Mucosa of gallbladder (tissue), 1 donor: ENCODE measurements at places on chromosomes 2 and 18. TPM values are rescaled to one million over a fixed set of nuclear protein-coding genes. Genes with fewer than 3 reads are reported as not detected.
A peak's percentile ranks its signal among the peaks of the same experiment; 100 is the strongest.

GRCh38 chr2:121080013-121080772, 204.8 kb downstream of the TFCP2L1 start:
- DNase-seq = peak; percentile 55

DNA sequence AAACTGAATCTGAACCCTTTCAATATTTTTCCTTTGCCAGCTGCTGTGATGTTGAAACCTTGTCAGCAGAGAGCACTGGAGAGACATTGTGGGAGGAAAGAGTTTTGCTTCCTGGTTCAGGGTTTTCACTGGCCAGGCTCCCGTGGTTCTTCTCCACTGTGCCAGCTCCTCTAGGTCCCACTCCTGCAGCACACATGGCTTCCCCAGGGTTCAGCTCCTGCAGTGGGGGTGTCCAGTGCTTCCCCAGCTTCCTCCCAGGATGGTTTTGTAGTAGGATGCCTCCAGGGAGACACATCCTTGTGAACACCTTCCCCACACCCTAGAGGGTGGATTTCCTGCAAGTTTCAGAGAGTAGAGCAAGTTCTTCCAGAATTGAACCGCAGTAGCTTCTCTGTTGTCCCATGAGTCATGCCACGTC, 24.0 kb upstream of the SULT1C3 start:
- DNase-seq = peak; percentile 40

DNA sequence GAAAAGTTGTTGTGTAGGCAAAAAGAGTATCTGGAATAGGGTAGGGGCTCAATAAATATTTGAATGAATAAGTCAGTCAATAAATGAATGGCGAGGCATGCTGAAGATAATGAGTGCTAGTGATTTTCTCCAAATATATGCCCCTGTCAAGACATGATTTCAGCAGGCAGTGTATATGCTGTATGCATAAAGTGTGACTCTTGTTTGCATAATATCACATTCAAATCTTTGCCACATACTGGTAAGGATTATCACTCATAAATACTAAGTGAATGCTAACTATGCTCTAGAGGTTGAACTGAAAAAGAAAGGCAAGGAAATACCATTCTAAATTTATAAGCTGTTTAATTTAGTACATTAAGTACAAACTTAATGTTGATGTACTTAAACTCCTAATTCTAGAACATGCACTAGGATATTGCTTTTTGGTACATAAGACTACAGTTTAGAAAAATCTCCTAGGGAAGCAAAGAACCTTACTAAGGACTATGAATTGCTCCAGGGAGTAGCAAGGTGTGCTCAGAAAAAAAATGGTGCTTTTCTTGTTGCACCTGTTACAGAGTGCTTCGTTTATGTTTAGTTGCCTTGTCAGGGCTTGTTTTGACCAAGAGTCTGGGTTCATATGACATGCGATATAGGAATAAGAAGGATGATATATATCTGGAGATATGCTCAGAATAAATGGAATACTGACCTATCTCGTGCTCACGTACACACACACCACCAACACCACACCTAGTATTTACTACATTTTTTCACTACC, 224.0 kb upstream of the TANK start:
- DNase-seq = no peak

- DNase-seq = no peak
Measured at GRCh38 chr18:9321017-9321452, 13.5 kb upstream of the TWSG1 start.

UGT1A8 gene
- total RNA-seq = 26.4 TPM

DNA sequence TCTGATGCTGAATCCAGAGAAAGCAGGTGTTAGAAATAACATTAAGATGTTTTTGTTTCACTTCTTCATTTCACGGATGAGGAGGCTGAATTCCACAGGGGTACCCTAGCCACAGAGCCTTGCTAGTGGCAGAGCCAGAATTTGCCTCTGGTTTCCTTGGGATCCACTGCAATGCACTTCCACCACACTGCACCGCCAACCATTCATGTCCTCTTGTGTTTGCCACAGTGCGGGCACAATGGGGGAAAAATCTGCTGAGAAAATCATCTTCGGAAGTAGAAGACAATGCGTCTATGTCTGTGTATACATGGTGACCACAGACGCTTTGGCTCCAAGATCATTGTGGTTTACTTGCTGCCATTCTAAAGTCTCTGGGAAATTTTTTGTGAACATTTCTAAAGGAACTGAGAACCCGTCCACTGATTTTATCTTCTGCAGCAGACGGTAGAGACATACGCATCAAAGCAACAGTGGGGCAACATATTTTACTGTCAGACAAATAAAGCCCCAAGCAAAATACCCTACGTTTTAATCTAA, 14.9 kb downstream of the ICOS start:
- no peak for DNase-seq

- no peak for DNase-seq
Measured at GRCh38 chr18:51765606-51766360, 568.3 kb upstream of the MEX3C start.

DNA sequence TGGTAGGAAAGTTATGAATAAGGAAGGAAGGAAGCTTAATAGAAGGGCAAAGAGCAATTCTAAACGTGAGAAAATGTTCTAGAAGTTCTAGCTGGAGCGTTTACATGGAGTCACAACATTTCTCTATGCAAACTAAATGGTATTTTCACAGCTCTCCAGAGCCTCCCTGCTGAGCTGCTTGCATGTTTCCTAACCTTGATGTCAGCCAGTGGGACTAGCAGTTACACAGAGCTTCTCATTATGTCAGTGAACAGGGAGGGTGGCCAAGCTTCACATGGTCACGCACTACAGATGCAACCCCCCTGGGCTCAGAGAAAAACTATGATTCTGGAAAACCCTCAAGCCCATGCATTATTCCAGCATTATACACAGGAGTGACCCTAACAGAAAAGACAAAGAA, 153.4 kb upstream of the CCDC150 start:
- DNase-seq = no peak

DNA sequence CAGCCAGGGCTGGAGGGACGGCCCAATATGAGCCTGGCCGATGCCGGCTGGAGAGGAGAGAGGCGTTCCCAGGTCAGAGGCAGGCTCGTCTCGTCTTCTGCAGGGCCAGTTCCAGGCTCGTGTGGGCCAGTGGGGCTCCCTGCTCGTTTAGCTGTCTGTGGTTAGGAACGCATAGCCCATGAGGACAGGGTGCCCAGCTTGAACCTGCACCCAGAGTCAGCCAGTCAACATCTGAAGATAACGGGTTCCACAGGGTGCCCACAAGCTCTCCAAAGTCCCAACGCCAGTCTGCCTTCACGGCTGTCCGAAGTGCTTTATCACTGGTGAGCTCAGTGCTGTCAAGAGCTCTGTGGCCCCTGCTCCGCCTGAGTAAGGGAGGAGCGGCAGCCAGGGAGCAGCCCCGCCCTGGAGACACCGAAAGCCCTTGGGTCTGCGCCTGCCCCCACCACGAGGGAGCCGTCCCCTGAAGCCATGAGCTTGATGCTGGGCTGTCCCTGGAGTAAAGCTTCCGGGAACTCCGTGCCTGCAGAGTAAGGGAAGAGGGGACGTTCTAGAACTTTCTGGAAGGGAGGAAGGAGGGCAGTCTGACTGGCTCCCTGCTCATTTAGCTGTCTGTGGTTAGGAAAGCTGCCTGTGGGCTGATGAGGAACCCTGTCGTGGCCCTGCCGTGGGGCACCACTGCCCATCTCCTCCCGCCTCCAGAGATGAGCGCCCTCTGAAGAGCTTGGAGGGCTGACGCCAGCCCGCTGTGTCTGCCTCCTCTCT, 2.7 kb upstream of the HSBP1L1 start:
- DNase-seq = no peak

- DNase-seq = no peak
Measured at GRCh38 chr2:104476075-104476474, 377.8 kb upstream of the POU3F3 start.

DNA sequence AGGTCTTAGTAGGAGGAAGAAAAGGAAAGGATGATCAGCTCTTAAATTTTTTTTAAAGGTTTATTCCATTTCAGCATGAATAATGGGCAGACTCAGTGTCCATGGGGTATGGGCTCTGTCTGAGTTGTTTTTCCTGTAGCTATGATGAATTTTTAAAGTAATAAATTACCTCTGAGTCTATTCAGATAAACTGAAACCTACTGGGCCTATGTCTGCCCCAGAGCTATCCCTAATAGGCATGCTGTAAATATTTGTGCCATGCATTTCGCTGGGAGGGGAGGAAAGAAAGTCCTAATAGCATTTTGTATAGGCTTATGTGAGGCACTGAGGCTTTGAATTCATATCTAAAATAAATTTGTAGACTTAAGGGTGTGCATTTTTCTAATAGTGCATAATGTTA, 210.4 kb upstream of the BOD1L2 start:
- no peak for DNase-seq

DNA sequence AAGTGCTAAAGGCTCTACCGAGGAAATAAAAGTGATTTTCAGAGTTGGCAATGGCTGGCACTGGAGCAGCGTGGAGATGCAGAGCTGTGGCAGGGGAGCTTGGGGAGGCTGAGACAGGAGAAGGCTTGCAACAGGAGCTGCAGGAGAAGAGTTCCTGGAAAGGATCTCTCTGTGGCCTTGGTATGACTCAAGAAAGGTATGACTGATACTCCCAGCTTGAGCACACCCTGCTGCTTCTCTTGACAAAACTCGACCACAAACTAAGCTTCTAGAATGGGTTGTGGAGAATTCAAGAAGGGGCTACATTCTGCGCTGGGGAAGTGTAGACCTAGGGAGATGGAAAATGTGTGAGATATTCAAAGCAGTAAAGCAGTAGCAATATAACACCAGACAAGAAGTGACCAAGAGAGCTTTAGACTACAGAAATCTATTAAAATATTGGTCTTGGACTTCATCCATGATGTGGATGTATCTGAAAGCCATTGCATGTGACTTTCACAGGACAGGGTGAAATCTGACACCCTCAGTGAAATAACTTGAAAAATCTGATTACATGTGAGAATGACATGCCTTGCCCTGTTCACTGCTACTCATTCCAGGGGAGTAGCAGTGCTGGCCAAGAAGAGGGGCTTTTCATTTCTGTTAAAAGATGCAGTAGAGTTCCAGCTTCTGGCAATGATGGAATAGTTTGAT, 41.5 kb downstream of the SUCLG1 start:
- no peak for DNase-seq
